Inflammatory macrophage treated with lipopolysaccharide for 1 hour (primary cell): ENCODE measurements at places on chromosomes 7 and 10.
A peak's percentile ranks its signal among the peaks of the same experiment; 100 is the strongest.

- peak; percentile 84 for DNase-seq
Measured at GRCh38 chr10:47165711-47166404, 134.1 kb upstream of the GDF10 start.

GRCh38 chr7:137127806-137128205, 215.7 kb downstream of the PTN start:
- DNase-seq = no peak

- DNase-seq = no peak
Measured at GRCh38 chr10:13658871-13659685, 72.3 kb downstream of the PRPF18 start.

- DNase-seq = no peak
Measured at GRCh38 chr10:87733081-87733480, 73.4 kb downstream of the PAPSS2 start.

GRCh38 chr7:86814661-86815379, 171.1 kb downstream of the GRM3 start:
- DNase-seq = no peak

- no peak for DNase-seq
Measured at GRCh38 chr10:113557903-113558321, 5.1 kb downstream of the HABP2 start.
